ENCODE measurements at places on chromosomes 13 and 19.

DNA sequence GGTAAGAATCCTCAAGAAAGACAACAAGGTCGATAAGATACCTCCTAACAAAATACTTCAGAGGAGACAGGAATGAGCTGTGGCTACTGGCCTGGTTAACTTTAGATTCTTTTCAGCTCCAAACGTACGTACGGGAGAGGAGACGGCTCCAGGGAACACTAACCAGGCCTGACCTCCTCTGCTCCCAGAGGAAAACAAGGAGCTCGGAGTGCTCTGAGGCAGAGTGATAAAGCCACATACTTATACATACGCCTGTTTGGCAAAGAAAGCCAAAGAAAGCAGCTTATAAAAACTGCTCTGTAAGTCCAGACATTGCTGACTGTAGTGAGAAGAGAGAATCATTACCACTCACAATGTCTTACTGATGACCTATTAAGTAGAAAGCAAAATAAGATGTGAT lies 263.9 kb downstream of the MZT1 start:
- peak overlapping the region; percentile 27 for H3K27ac ChIP-seq
- H3K4me1 ChIP-seq: peaks cover 37% of the 10 kb centered on the region
- no peaks in the 10 kb centered on the region for H3K27me3 ChIP-seq

GRCh38 chr13:57627663-57628062 lies 3.9 kb upstream of the PCDH17 start:
- peaks cover 8% of the 10 kb centered on the region for H3K36me3 ChIP-seq
- H3K27ac ChIP-seq: no peak overlapping the region
- H3K4me1 ChIP-seq: peaks cover 35% of the 10 kb centered on the region
- DNase-seq: no peak
- peaks cover 38% of the 10 kb centered on the region for H3K27me3 ChIP-seq

DNA sequence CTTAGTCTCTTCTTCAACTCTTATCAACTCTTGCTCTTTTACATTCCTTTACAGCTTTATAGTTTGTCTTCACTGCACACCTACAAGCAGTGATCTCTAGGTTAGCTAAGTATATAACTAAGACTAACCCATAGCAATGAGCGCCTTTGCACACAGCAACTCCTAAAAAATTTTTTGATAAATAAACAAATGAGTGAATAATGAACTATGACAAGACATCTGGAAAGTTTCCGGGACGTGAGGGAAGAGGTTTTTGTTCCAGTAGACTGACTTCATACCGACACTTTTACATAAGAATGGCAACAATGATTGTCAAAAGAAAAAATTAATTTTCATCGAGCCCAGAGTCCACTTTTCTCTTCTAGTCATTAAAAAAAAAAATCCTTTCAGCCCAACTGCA lies 98.3 kb downstream of the ELF1 start:
- no peaks in the 10 kb centered on the region for H3K27me3 ChIP-seq
- no peak for DNase-seq
- H3K27ac ChIP-seq: peak overlapping the region; percentile 93
- peaks cover 12% of the 10 kb centered on the region for H3K4me1 ChIP-seq
- no peaks in the 10 kb centered on the region for H3K36me3 ChIP-seq

DNA sequence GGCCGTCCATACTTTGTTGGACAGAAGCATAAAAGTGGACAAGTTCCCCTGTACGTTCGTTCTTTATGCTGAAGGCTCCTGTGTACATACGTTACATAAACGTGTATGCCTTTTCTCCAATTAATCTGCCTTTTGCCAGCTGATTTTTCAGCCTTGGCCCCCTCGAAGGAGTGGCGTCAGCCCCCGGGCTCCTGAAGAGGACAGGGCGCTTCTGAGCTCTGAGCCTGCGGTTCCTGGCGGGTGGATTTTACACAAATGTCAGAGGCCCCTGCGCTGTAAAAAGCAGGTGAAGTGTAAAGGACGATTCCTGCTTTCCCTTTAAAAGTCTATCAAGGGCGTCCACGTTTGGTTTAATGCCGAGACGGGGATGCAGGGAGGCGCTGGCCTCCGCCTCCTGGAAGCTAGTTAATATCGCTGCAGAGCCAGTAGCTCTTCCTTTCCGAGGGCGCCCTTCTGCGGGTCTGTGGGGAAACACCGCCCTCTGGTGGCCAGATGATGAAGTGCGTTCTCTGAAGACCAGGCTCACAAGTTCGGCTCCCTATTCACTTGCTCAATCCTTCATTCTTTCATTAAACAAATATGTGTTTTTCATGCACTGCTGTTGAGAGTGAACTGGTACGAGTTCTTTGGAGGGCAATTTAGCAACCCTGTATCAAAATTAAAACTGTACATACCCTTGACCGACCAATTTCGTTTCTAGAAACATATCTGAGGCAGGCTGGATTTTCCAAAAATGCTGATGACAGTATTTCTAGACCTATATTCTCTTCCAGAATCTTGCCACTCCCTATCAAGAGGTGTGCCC lies 62.0 kb downstream of the GPR12 start:
- peaks cover 13% of the 10 kb centered on the region for H3K4me1 ChIP-seq
- peak overlapping the region; percentile 58 for H3K4me3 ChIP-seq
- no peaks in the 10 kb centered on the region for H3K36me3 ChIP-seq
- H3K27me3 ChIP-seq: no peaks in the 10 kb centered on the region

DNA sequence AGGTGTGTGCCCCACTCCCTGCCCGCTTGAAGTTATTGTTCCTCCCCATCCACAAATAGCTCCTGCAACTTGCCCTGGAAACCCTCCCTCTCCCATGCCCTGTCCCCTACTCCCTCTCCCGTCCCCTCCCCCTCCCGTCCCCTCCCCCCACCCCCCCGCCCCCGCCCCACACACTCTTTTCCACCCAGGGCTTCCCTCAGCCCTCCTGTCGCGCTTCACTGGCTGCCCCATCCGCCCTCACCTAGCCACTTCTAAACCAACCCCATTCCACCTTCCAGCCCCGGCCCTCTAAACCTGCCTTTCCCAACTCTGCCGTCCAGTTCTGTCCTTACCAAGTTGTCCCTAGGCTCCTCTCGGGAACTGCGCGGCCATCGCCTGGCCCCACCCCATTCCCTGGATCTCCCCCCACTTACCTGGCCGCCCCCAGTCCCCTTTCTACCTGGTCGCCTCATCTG lies 993 bp downstream of the RGL3 start:
- peaks cover 86% of the 10 kb centered on the region for H3K27me3 ChIP-seq
- H3K4me3 ChIP-seq: no peak overlapping the region
- DNase-seq: no peak
- no peak overlapping the region for H3K27ac ChIP-seq
- peaks cover 14% of the 10 kb centered on the region for H3K4me1 ChIP-seq

GRCh38 chr19:50777830-50778303 lies 7.6 kb downstream of the GPR32 start:
- DNase-seq: peak; percentile 18
- peaks cover 92% of the 10 kb centered on the region for H3K27me3 ChIP-seq

GRCh38 chr13:110636701-110637201 lies 21.4 kb downstream of the NAXD start:
- H3K27ac ChIP-seq: no peak overlapping the region
- no peaks in the 10 kb centered on the region for H3K27me3 ChIP-seq
- H3K4me3 ChIP-seq: no peak overlapping the region
- no peaks in the 10 kb centered on the region for H3K4me1 ChIP-seq
- DNase-seq: no peak

GRCh38 chr13:34410678-34411077 lies 531.4 kb upstream of the NBEA start:
- no peak overlapping the region for H3K4me3 ChIP-seq
- no peaks in the 10 kb centered on the region for H3K36me3 ChIP-seq
- no peak for DNase-seq
- H3K4me1 ChIP-seq: no peaks in the 10 kb centered on the region
- H3K27me3 ChIP-seq: no peaks in the 10 kb centered on the region

- no peak for DNase-seq
- H3K4me3 ChIP-seq: no peak overlapping the region
- no peaks in the 10 kb centered on the region for H3K36me3 ChIP-seq
- H3K27ac ChIP-seq: no peak overlapping the region
- no peaks in the 10 kb centered on the region for H3K27me3 ChIP-seq
Measured at GRCh38 chr13:79989217-79989661, 351.7 kb downstream of the SPRY2 start.

DNA sequence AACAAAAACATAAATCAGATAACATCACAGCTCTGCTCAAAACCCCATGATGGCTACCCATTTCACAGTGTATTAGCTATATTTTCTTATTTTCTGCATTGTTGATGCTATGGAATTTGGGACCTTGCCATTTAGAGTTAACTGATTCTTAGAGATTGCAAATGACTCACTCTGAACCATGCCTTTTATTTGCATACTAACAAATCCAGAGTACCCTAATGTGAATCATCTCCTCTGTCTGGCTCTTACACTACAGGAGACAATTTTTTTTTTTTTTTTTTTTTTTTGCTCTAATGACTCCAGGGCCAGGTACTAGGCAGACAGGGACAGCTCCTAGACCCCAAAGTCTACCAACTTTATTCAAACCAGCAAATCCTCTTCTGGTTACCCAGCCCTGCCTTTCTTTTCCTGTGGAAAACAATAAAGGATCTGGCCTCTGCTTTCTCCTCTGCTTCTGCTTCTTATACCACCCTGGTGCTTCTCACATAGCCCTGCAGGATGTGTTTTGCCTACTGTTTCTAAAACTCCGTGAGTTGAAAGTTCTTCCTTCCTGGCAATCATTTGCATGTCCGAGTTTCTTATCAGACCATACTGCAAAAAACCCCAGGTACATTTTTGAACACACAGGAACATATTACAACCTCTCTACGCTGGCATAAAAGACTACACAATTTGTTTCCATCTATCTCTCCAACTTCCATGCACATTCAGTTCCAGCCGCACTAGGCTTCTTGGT lies 10.6 kb upstream of the ZNF460 start:
- peaks cover 2% of the 10 kb centered on the region for H3K36me3 ChIP-seq
- no peak overlapping the region for H3K27ac ChIP-seq
- no peak overlapping the region for H3K4me3 ChIP-seq
- no peak for DNase-seq

GRCh38 chr13:97113231-97114001 lies 108.7 kb upstream of the MBNL2 start:
- peaks cover 61% of the 10 kb centered on the region for H3K4me1 ChIP-seq
- no peak overlapping the region for H3K27ac ChIP-seq
- H3K36me3 ChIP-seq: no peaks in the 10 kb centered on the region
- no peak for DNase-seq
- peak overlapping the region; percentile 31 for H3K4me3 ChIP-seq
- peaks cover 26% of the 10 kb centered on the region for H3K27me3 ChIP-seq

GRCh38 chr19:6221878-6222746 lies 57.7 kb downstream of the MLLT1 start:
- no peak overlapping the region for H3K27ac ChIP-seq
- no peak overlapping the region for H3K4me3 ChIP-seq
- H3K36me3 ChIP-seq: no peaks in the 10 kb centered on the region
- H3K4me1 ChIP-seq: peaks cover 9% of the 10 kb centered on the region
- no peaks in the 10 kb centered on the region for H3K27me3 ChIP-seq
- DNase-seq: no peak

DNA sequence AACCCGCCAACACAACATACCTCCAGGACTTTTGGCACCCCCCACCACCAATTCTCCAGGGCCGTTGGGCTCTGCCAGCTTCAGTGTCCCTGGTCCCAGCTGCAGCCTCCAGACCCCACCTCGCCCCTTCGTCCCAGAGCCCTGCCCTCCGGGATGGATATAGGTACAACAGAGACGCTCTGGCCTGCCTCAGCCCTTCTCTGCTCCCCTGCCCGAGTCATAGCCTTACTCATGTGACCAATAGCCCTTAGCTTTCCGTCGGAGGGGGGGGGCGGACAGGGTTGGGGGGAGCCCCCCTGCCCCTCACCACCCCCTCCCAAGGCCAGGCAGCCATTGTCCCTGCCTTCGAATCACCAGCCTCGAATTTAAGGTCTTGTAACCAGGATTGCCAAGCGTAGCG lies 70.8 kb upstream of the NFIC start:
- peaks cover 41% of the 10 kb centered on the region for H3K27me3 ChIP-seq
- H3K27ac ChIP-seq: no peak overlapping the region

GRCh38 chr13:39054112-39054511 lies 15.9 kb downstream of the NHLRC3 start:
- no peaks in the 10 kb centered on the region for H3K27me3 ChIP-seq
- DNase-seq: no peak
- no peak overlapping the region for H3K27ac ChIP-seq
- H3K4me3 ChIP-seq: no peak overlapping the region
- peaks cover 12% of the 10 kb centered on the region for H3K4me1 ChIP-seq

- DNase-seq: no peak
- no peaks in the 10 kb centered on the region for H3K36me3 ChIP-seq
- H3K27ac ChIP-seq: no peak overlapping the region
- H3K4me3 ChIP-seq: no peak overlapping the region
Measured at GRCh38 chr13:73324842-73325722, 266.3 kb downstream of the KLF5 start.

DNA sequence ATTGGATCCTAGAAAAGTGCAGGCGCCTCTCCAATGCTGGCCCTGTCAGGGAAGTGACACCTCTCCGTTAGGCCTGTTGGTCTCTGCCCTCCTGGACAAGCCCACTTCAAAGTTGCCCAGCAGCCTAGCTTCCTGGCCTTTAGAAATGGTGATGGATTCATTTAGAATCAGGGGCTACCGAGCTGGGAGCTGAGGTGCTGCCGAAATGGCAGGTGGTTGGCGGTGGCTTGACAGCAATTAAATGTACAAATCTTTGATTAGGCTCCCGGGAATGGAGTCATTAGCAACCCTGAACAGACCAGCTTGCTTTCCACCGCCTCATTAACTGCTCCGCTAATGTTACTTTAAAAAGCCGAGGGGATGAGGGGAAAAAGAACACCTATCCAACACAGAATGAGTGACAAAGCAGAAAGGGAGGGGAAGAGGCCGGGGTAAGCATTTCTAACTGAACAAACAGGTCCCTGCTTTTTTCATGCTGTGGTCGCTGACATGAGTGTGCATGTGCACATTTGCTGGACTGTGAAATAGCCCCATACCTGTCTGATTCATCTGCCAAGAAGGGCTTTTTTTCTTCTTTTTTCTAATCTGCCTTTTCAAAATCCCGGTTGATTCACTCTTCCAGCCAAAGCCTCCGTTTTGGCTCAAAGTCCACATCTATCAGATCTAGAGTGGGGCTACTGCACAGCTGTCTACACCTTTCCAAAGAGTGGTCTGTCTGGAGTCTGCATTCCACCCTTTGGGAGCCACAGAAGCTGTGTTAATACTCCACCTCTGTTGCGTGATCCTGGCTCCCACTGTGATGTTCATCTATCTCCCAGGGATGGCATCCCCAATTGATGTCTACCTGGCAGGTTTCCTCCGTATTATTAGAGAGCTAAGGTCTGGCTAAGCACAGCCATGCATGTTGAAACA lies 431.9 kb downstream of the COG6 start:
- no peak for DNase-seq
- peaks cover 4% of the 10 kb centered on the region for H3K4me1 ChIP-seq
- H3K27me3 ChIP-seq: no peaks in the 10 kb centered on the region
- no peak overlapping the region for H3K4me3 ChIP-seq

GRCh38 chr13:20647758-20648157 lies 55.7 kb upstream of the IL17D start:
- peaks cover 27% of the 10 kb centered on the region for H3K36me3 ChIP-seq
- no peak overlapping the region for H3K27ac ChIP-seq
- no peaks in the 10 kb centered on the region for H3K4me1 ChIP-seq

- peak overlapping the region; percentile 32 for H3K27ac ChIP-seq
- no peak overlapping the region for H3K4me3 ChIP-seq
- peaks cover 32% of the 10 kb centered on the region for H3K4me1 ChIP-seq
- H3K27me3 ChIP-seq: peaks cover 10% of the 10 kb centered on the region
Measured at GRCh38 chr13:52896827-52897659, 48.6 kb upstream of the PCDH8 start.
